Activated CD8-positive, alpha-beta memory T cell treated with anti-CD3 and anti-CD28 coated beads, Interleukin-2, amount 10 ng/mL, durations not matched to agents 7 days and 5 days (primary cell): ENCODE measurements at places on chromosomes 16 and 17.

- DNase-seq, result no peak
Observed at GRCh38 chr17:37123386-37123785, 174.6 kb downstream of the AATF start.

DNA sequence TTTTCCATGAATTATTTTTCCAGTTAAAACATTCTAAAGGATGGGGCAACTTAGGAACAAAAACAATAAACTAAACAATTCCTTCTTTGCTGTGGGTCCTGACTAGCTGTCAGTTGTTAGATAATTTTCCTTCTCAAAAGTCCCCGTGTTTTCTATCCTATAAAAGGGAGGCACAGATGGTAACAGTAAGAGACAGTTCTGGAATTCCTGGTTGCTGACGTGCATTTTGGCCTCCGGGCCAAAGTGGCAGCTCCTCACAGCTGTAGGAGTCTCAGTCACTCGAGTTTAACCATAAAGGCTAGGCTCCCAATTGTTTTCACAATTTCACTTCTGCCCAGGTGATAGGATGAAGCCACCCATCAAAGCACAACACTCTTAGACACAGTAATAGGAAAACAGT is 77.0 kb upstream of the ZNF423 start:
- DNase-seq, result no peak

- DNase-seq, result no peak
Observed at GRCh38 chr16:49528060-49528865, 154.7 kb downstream of the C16orf78 start.

- no peak for DNase-seq
Observed at GRCh38 chr17:65511316-65511715, 50.1 kb downstream of the AXIN2 start.

DNA sequence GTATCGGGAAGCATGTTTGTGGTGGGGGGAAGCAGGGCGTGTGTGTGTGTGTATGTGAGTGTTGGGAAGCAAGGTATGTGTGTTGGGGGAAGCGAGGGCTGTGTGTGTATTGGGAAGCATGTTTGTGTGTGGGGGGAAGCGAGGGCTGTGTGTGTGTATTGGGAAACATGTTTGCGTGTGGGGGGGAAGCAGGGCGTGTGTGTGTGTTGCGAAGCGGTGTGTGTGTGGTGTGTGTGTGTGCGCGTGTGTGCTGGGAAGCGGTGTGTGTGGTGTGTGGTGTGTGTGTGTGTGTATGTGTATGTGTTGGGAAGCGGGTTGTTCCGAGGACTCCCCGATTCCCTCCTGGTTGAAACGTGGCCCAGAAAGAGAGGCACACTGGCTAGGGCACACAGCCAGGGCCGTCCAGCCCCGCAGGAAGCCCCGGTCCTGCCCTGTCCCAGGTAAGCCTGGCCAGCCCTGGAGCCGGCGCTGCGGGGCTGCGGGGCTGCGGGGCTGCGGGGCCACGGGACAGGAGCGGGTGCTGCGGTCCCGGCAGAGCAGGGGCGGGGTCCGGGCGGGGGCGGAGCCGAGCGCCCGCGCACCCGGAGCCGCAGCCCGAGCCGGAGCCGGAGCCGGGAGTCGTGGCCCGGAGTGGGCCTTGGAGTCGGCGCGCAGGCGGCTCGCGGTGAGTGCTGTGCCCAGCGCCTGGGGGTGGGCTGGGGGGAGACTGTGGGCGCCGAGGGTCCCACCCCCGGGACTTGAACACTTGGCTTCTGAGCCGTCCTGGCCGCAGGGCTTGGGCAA is at the start of gene NOD2:
Gene NOD2 (plus strand): TSS at position 608 of the 783 bp plus-strand sequence. CDS start 5,890 bp downstream, outside the sequence.
- DNase-seq, result no peak

GRCh38 chr17:7613769-7614424 is 800 bp downstream of the FXR2 start:
- peak; percentile 46 for DNase-seq

DNA sequence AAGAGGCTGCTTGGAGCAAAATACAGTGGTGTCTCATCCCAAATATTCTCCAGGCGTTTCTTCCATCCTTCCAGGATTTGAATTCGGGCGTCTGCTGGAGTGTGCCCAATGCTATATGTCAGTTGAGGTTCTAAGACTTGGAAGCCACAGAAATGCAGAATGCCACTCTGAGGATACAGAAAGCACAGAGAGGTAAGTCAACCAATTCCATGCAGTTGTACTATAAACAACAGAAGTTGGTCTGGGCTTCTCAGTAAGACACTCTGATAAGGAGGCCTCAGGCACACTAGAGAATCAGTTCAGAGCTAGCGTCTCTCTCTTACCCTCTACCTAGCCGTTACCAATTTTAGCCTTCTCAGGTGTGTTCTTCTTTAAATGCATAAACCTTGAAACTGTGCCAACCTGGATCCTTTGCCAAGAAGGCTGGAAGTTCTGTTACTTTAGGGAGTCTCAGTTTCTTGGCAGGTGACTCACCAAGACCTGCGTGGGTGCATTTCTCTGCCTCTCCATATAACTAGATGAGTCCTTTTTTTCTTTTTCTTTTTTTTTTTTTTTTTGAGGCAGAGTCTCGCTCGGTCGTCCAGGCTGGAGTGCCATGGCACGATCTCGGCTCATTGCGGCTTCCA is 15.1 kb downstream of the NQO1 start:
- DNase-seq, result no peak
